Activated naive CD4-positive, alpha-beta T cell treated with anti-CD3 and anti-CD28 coated beads, Interleukin-2, amount 50 U/mL, for 16 hours (primary cell): ENCODE measurements at places on chromosomes 13 and 19.

DNA sequence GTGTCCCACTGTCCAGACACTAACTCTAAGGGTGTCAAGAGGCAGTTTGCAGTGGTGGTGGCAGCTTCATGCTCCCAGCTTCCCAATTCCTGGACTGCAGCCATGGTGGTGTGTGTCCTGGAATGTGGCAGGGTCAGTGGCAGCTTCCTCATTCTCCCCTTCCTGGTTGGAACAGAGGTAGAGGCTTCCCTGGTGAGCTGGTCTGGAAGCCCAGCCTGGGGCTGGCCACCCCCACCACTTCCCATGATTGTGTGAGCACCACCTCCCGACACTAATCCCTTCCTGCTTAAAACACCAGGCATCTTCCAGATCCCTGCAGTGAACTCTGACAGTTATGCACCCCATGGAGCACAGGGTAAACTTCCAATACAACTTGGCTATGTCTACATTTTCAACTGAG is 134.9 kb downstream of the RAP2A start:
- DNase-seq: no peak

DNA sequence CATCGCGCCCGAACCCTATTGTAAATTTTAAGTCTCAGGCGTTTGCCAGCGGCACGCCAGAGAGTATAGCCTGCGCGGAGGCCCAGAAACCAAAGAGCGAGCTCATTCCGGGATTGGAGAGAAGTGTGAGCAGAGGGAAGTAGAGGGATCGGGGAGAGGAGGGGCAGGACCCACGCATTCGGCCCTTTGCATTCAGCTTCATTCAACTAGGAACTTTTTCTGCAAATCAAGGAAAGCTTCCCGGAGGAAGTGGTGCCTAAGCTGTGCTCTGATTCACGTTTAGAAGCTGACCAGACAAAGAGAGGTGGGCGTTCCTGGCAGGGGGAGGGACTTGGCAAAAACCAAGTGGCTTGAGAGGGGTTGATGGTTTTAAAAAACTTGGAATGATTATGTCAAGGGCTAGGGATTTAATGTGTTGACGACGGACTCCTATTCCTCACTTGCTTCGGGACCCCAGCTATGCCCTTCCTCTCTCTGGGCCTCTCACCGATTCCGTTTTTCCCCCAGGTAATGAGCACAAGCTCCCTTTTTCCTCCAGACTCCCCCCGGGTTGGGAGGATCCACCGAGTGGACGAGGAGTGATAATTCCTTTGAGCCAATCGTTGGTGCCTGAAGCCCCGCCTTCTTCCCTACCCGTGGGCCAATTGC is 811 bp upstream of the PRMT1 start:
- no peak for DNase-seq

DNA sequence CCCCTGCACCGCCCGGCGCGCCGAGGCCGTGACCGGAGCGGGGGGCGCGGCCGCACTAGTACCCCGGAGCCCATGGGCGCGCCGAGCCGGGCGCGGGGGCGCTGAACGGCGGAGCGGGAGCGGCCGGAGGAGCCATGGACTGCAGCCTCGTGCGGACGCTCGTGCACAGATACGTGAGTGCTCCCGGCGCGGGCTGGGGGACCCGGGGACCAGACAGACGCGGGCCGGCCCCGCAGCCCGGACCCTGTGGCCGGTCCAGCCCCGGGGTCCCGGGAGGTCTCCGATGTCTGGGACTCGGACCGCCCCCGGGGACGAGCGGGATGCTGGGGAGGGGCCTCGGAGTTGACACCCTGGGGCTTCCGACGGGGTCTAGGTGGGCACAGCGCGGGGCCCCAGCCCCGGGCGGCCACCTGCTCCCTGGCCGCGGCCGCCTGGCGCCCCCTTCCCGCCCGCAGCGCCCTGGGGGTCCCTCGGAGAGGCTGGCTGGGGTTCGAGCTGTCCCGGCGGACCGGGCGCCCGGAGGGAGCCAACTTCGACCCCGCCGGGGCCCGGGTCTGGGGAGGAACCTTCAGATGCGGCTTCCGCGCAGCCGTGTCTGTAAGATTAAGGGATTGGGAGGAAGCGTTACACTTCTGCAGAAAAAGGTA is 568 bp downstream of the ATP11A start:
- peak; percentile 40 for DNase-seq

GRCh38 chr19:1062387-1063029 is 4.5 kb upstream of the ARHGAP45 start:
- no peak for DNase-seq

DNA sequence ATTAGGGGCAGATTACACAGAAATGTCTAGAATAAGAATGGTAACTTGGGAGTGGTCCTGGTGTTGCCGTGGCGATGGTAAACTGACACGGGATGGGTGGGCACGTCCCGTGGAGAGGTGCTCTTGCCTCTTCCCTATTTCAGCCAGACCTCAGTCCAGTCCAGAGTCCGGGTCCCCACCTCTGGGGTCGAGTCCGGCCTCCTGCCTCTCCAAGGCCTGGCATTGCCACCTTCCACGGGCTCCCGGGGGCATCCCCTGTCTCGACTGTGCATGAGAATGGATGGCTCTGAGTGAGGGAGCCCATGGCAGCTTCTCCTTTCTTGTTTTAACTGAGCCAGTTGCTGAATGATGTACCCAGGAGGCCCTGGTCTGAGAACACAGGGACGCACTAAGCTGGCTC is 142.3 kb downstream of the SOX1 start:
- DNase-seq: no peak

DNA sequence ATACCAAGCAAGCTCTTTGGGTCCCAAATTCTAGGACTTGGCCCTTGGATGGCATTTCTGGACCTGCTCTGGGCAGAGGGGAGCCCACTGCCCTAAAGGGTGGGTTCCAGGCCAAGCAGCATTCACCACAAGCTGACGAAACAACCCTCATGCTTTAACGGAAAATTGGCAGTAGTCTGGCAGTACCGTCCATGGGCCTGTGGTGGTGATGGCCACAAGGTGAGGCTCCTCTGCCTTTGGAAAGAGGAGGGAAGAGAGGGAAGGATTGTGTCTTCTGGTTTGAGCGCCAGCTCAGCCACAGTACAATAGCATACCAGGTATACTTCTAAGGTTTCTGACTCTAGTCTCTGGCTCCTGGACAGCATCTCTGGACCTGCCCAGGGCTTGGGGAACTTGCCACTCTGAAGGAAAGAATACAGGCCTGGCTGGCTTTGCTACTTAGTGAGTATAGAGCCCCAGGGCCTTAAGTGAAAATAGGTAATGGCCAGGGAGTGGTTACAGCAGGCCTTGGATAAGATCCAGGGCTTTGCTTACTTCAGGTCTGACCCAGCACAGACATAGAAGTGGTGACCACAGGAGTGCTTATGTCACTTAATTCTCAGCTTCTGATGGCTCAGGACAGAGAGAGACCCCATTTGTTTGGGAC is 595.5 kb downstream of the LMO7 start:
- DNase-seq: no peak

- DNase-seq: peak; percentile 81
Observed at GRCh38 chr19:14073261-14073924, 807 bp downstream of the MISP3 start.

- no peak for DNase-seq
Observed at GRCh38 chr13:84279166-84279565, 396.9 kb upstream of the SLITRK1 start.

GRCh38 chr13:43180036-43180660 is 156.8 kb downstream of the DNAJC15 start:
- no peak for DNase-seq

GRCh38 chr19:32669310-32669709 is 5.7 kb downstream of the ANKRD27 start:
- no peak for DNase-seq

- no peak for DNase-seq
Observed at GRCh38 chr19:56341948-56342347, 27.3 kb upstream of the ZSCAN5A start.

DNA sequence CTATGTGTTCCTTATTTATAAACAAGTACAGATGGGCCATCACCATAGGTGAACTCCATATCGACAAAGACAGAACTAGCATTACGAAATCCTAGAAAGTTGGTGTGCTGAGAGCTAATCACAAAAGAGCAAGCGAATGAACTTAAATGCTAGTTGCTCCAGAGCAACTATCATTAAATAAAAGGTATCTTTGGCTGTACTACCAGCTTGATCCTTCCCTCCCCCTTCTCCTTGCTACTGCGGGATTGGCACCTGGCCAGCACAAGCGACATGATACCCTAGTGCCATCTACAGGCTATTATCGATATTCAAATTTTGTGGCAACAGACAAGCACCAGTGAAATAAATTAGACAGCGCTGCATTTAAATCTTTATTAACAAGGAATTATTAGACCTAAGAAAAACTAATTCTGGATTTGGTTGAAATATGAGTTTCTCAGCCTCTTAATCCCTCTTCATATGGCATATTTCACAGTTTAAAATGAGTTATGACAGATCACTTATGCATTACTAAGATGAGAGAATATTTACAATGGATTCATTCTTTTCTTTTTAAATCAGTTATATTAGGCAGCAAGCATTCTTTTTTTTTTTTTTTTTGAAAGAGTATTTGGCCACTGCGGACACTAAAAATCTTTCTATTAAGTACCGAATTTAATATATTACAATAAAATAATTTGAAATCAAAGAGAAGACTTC is 5.8 kb downstream of the PCDH9 start:
- DNase-seq: peak; percentile 36

GRCh38 chr19:585551-586110 is 4.0 kb upstream of the HCN2 start:
- no peak for DNase-seq

GRCh38 chr13:25678398-25678797 is 306.6 kb downstream of the ATP8A2 start:
- DNase-seq: peak; percentile 11

GRCh38 chr19:38055655-38056521 is 148.9 kb downstream of the SIPA1L3 start:
- no peak for DNase-seq

GRCh38 chr19:5240011-5240410 is 100.6 kb downstream of the PTPRS start:
- DNase-seq: no peak

GRCh38 chr19:53907193-53907581 is 1.9 kb upstream of the CACNG7 start:
- DNase-seq: no peak

- peak; percentile 57 for DNase-seq
Observed at GRCh38 chr19:6654347-6655310, 15.3 kb downstream of the TNFSF14 start.

- DNase-seq: peak; percentile 53
Observed at GRCh38 chr13:40026741-40027140, 371.3 kb downstream of the COG6 start.

- DNase-seq: peak; percentile 40
Observed at GRCh38 chr19:58279042-58279924, 528 bp downstream of the ZNF8 start.

DNA sequence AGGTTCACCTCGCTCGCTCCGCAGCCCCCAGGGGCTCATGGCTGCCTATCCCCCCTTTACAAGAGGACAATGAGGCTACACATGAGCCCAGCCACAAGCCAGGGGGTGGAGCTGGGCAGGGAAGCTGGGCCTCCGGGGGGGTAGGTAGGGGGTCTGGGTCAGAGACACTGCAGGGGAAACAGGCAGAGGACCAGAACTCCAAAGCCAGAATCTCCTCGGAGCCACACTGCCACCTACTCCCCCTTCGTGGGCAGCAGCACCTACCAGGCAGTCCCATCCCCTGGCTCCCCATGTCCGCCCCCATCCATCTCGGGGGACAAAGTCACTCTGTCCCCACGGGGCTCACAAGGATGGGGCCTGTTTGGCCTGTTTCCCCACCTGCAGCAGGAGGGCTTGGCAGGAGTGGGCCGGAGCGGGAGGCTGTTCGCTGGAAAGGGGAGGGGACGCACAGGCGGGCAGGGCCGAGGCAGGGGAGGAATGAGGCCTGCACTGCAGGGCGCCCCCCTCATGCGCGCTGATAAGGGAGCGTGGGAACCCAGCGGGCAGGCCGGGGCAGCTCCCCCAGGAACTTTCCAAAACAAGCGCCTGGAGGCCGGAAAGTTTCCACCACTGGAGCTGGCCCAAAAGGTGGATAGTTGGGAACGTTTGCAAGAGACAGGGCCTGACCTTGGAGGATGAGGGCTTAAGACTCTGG is 545 bp upstream of the ISYNA1 start:
- no peak for DNase-seq

DNA sequence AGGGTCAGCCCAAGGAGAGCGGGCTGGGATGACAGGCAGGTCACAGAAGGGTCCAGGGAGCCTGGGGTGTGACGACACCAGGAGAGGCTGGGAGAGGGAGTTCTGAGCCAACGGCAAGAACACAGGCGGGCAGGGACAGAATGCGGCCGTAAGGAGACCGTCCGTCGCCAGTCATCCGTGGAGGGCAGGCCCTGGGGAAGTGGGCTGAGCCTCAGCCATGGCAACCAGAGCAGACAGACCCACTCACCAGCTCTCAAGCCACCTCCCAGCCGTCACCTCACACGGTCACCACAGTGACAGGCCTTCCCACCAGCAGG is 3.7 kb upstream of the TMEM86B start:
- no peak for DNase-seq

GRCh38 chr19:17522988-17523872 is 11.8 kb downstream of the PGLS start:
- DNase-seq: peak; percentile 21

DNA sequence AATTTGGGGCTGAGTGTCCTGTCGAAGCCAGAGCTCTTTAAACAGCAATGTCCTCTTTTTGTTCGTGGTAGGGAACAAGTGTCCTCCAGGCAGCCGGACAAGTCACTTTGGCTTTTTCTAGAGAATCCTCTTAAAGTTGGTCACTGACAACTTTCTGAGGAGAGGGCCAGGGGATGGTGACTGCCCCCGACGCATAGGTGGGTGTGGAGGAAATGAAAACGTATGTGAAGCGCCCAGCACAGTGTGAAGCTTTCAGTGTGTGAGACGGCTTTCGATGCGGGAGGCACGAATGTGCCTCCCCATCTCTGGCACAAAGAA is 45.8 kb upstream of the ZNF536 start:
- no peak for DNase-seq

- DNase-seq: peak; percentile 54
Observed at GRCh38 chr19:2083174-2083854, 12.8 kb downstream of the MOB3A start.

GRCh38 chr19:52662631-52663030 is 24.5 kb upstream of the ZNF83 start:
- no peak for DNase-seq

GRCh38 chr19:32349724-32350470 is 4.5 kb downstream of the ZNF507 start:
- DNase-seq: no peak

- no peak for DNase-seq
Observed at GRCh38 chr13:99585609-99586008, 84.3 kb downstream of the TM9SF2 start.

DNA sequence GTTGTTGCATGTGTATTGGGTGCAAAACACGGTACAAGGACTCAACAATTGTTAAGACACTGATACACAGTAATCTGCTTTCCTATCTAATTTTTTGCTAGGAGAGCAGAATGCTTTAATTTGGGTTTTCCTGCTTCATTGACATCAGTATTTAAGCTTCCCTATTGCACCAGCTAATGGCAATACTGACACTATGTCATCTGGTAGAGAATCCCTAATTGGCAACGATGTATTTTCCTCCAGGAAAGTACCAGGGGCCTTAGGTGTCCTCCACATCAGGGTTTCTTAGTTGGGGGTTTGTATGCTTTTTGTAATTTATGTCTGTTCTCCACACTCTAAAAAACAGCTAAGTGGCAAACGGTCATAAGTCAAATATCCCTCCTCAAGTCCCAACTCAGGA is 76.5 kb upstream of the FRY start:
- no peak for DNase-seq

GRCh38 chr19:34733266-34733745 is 737 bp upstream of the ZNF181 start:
- DNase-seq: no peak
